Posterior cingulate gyrus (tissue), 11 donors: ENCODE measurements at places on chromosomes 3 and 15.

GRCh38 chr3:66693461-66694031, 192.7 kb upstream of the LRIG1 start:
- DNase-seq = peak; percentile 25

- no peak for DNase-seq
Measured at GRCh38 chr3:146065573-146066006, 95.4 kb downstream of the PLOD2 start.

GRCh38 chr3:188165596-188165995, 11.6 kb downstream of the LPP start:
- no peak for DNase-seq

- no peak for DNase-seq
Measured at GRCh38 chr3:42085641-42086376, 5.3 kb upstream of the TRAK1 start.

- no peak for DNase-seq
Measured at GRCh38 chr15:70064441-70064840, 33.3 kb downstream of the TLE3 start.

DNA sequence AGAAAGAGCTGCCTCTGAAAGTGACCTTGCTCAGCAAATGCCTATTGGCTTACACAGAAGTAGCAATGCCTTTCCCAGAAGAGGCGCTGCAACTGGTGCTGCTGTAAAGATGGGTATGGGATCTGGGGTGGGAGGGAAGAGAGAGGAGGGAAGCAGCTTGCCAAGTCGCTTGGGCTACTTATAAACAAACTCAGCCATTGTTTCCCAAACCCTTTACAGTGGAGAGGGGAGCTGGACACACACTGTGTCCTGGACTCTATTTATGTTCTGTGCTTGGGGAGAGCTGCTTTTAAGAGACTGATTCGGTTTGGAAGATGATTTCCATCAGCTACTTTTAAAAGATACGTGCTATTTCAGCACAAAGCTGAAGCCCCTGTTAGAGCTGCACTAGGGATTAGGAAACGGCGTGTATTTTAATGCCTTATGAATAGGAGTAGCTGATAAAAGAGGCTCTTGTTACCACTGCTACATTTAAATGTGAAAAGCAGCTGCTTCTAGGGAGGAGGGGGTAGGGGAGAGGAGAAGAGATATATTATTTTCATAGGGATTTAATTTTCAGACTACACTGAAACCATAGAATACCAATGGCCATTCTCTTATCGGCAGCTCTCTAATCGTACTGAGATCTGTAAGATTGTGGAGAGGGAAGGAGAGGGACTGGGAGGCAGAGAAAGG, 440.6 kb downstream of the MCTP2 start:
- DNase-seq = no peak
